ENCODE measurements at places on chromosomes 1 and 21.

DNA sequence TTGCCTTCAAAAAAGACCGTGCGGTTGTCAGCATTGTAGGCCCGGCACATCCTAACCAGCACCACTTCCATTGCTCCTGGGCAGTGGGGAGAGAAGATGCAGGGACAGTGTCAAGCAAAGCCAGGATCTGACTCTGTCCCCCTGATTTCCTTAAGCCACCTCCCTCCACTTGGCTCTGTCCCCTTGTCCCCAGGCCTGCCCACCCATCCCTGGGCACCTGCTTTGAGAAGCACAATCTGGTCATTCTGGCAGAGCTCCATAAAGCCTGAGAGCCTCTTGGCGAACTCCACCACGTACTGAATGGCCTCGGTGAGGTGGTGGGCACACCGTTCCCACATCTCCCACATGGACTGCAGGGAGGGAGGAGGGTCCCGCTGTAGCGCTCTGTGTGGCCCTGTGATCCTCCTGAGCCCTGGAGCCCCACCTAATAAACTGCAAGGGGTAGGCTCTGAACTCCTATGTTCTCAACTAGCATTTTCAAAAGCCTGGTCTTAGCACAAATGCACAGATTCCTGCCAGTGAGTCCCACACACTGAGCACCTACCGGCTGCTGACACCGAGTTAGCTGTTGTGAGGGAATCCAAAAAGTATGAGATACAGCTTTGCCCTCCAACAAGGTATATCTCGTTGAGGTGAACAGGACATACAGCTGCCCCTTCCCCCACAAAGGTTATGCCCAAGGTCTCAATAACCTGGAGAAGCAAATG, 8.2 kb upstream of the LINGO4 start:
- DNase-seq = no peak

- DNase-seq = no peak
Measured at GRCh38 chr1:224198572-224198971, 15.5 kb downstream of the DEGS1 start.

DNA sequence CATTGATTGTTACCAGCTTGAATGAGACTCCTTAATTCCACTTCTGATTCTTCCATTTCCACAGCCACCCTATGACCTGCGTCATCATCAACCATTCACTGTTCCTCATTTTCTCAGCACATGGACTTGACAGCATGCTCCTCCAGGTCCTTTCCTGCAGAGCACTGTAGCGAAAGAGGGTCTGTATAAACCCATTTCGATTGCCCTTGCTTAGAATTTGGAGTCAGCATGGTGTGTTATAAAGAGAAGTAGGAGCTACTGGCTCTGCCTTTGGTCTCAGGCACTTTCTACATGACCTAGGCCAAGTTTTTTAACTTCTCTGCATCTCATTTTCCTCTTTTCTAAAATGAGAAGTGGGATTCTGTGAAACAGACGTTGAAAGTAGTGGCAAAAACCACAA, 133.8 kb downstream of the AK5 start:
- no peak for DNase-seq

DNA sequence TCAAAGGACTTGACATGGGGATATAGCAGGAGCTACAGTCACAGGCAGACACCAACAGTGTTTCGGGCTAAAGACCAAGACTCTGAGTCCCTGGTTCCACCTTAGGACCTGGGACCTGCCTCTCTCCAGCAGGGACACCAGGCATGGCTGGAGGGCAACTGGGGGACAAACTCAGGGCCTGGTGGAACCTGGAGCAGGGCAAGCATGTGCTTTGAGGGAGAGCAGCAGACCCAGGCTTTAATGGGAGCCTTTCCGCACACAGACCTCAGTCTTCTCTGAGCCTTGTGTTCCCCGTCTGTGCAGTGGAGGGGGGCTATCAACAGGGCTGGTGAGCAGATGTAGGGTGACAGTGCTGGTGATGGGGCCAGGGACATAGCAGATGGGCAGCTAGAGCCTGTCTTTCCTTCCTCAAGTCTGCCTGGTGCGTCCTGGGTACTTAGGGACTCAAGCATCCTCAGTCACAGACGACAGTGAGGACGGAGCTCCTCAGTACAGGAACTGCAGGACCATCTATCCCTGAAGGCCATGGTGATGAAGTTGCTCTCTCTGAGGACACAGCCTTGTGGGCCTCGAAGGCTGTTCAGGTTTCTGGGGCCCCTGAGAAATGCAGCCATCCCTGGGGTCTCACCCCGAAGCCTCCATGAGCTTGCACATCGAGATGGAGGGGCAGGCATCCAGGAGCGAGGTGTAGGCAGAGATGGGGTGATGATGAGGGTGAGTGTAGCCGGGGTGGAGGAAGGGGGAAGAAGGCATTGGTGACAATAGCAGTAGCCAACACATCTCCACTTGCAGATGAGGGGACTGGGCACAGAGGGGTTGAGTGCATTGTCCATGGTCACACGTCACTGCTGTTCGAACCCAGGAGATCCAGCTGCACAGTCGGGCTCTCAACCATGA, 593.4 kb downstream of the PTPRU start:
- DNase-seq = no peak

DNA sequence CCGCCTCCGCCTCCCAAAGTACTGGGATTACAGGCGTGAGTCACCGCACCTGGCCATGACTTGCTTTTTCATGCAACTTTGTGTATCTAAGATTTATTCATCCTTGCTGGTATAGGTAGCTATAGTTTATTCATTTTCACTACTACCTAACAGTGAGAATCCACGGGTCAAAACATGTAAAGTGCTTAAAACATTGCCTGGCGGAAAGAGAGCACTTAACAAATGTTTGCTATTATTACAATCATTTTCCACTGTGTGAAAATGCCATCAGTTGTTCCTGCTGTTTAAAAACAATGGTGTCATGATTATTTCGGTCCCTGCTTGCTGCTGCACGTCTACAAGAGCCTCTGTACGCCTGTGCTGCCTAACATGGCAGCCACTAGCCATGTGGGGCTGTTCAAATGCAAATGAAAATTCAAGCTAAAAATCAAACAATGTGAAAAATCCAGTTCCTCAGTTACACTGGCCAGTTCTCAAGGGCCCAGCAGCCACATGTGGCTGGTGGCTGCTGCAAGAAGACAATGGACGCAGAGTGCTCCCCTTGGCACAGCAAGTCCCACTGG, 65.1 kb downstream of the CLSTN1 start:
- no peak for DNase-seq

DNA sequence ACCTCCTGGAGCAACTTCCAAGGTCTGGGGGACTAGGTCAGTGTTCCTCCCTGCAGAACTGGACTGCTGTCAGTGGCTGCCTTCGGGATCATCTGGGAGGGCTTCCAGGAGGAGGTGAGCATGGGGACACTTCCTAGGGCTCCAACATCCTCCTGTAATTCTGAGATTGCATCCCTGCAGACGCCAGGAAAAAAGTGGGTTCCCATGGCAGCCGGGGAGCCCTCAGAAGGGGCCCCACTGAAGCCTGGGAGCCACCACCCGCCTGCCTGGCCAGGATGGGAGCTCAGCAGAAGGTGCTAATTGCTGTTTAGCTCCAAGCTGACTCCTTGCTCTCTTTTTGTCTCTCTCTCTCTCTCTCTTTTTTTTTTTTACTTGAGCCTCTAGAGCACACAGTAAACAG, 16.1 kb upstream of the ARF1 start:
- no peak for DNase-seq

- DNase-seq = no peak
Measured at GRCh38 chr1:164707868-164708331, 148.9 kb downstream of the PBX1 start.

GRCh38 chr1:180141381-180141934, 13.2 kb upstream of the QSOX1 start:
- DNase-seq = no peak

DNA sequence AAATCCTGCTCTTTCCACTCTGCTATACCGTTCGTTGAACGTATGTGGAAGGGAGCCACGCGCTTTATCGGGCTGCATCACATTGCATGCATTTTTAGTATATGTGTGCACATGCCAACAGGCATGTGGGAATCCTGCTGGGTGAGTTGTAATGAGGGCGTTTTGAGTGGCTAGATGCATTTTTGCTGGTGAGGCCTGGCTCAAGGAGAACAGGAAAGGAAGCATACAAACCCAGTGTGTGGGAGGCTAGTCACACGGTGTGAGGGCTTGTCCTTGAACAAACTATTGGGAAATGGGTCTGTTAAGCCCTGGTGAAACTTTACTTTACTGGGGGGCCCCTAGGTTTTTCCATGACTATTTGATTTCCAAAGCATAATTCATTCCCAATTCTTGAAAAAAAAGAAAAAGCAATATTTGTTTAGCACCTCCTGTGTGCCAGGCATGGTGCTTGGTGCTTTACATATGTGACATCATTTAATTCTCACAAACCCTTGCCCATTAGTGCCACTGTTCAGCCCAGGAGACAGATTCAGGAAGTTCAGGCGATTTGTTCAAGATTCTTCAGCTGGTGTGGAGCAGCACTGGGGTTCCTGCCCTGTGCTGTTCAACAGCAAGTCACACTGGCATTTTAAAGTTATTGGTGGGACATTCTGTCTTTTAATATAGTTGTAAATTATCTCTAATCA, 25.6 kb upstream of the JUN start:
- no peak for DNase-seq

DNA sequence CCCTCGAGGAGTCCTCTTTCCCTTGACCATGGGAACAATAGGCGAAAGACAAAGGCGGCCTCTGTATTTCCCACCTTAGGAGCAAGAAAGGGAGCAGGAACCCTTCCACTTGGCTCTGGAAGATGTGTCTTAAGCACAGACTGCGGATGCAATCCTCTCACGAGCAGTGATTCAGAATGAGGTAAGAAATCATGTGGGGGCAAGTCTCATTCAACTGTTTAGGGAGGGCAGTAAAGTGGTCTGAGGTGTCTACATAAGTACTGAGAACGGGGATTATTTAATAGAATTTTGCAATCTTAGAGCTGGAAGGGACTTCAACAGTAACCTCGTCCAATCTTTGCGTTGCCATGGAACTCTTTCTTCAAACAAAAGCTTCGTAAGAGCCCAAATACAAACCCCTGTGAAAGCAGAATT, 1.6 kb upstream of the DYRK3 start:
- DNase-seq = no peak

GRCh38 chr1:210446479-210446878, 117.8 kb downstream of the HHAT start:
- no peak for DNase-seq

- DNase-seq = no peak
Measured at GRCh38 chr1:43861988-43862735, 71.4 kb upstream of the ARTN start.

DNA sequence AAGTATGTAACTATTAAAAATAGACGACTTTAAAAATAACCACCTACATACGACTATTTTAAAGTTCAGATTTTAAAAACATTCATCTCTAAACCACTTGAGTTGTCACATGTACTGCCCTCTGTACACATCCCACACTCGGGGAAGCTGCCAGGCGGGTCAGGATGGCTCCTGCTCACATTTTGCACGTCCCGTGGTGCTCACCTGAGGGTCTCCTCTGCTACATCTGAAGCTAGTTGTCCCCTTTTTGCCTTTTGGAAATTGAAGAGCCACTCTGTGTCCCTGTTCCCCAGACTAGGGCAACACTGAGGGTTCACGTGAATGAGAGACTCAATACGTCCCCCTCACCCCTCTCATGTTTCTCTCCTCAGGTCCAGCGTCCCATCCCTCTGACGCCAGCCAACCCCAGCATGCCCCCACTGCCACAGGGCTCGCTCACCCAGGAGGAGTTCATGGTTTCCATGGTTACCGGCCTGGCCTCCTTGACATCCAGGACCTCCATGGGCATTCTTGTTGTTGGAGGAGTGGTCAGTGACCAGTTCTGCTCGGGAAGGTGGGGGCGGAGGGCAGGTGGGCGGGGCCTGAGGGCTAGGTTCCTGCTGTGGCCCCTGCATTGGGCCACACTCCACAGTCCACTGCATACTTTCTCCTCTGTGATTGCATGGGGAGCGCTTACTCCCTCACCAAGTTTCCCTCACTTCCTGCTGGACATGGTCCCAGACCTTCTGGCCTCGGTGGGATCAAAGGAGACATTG, 13.0 kb upstream of the MIIP start:
- DNase-seq = no peak

DNA sequence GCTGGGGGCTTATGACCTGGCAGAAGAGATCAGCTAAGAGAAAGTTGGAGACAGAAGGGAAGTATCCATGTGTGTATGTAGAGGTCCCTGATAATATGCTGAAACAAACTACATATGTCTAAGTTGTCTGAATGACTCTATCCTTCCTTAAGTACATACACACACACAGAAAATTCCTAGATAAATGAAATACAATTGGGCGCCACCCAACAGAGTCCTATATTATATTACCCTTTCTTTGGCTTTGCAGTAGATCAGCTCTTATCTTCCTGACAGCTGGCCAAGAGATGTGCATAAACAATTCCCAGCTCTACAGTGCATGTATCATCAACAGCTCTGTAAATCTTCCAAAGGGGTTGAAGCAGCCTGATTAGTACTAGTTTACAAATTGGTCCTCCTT, 40.1 kb downstream of the SORT1 start:
- no peak for DNase-seq

DNA sequence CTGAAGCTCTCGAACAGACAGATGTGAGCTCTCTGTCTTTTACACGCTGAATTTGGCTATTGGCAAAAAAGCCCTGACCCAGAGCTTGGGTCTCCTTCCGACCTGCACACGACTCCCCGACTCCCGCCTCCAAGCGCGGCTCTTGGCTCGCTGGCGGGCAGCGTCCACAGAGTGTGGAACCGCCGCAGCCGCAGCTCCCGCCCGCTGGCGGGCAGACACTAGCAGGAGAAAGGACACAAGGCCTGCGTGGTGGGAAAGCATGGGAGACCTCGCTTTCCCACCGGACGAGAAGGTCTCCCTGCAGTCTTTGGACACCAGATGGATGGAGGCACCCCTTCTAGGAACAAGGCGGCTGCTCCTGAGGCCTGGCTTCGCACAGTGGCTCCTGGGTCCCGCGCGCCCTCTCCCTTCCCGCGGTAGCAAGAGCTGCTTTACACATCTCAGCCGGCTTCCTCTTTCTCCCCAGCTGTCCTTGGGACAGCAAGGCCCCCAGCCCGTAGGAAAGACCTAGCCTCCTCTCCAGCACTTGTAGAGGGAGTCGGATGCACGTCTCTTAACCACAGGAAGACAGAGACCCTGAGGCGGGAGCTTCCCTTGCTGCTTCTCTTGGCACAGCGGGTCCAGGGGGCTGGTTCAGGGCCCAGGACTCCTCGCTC, 92.1 kb downstream of the PRKAB2 start:
- no peak for DNase-seq

GRCh38 chr1:216686860-216687766, 36.1 kb downstream of the ESRRG start:
- no peak for DNase-seq

DNA sequence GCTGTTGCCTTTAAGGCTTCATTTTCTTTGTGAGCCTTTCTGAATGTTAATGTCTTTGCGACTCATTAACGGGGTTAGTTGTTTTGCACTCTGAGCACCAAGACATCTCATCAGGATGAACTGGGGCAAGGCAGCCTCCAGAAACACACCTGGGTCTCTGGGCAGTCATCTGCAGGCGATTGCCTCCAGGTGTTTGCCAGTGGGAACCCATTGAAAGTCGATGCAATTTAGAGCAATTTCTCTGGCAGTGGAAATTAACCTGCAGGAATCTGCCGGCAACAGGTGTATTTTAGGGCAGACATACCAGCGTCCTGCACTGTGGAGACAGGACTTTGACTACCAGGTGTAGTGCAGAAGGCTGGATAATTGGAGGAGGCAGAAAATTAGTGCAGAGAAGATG, 661.0 kb upstream of the PTBP2 start:
- no peak for DNase-seq
